ENCODE measurements at places on chromosomes 5 and 9. TPM values are rescaled to one million over a fixed set of nuclear protein-coding genes. Genes with fewer than 3 reads are reported as not detected.

Gene TRIM36
- total RNA-seq, result 5.4 TPM

Gene PCDHGA8
- total RNA-seq, result 0.26 TPM

Gene ANKRD20A1
- total RNA-seq, result not detected

Gene KLHL3
- 0.34 TPM for total RNA-seq

Gene SLC28A3
- total RNA-seq, result 0.13 TPM

Gene OBP2B
- total RNA-seq, result not detected

Gene MAST4
- 8.8 TPM for total RNA-seq

Gene TMEM174
- total RNA-seq, result not detected

Gene HNRNPK
- 719 TPM for total RNA-seq

Gene PPP1R26
- total RNA-seq, result 8.1 TPM

Gene TUSC1
- total RNA-seq, result 11.7 TPM

Gene IL3
- total RNA-seq, result not detected

Gene UNC5A
- 0.06 TPM for total RNA-seq

Gene SLC6A7
- total RNA-seq, result not detected

Gene UGT3A1
- total RNA-seq, result not detected

Gene TLE1
- total RNA-seq, result 39.5 TPM

Gene OR1J2
- not detected for total RNA-seq

Gene CHSY3
- 7.6 TPM for total RNA-seq

Gene ST8SIA4
- 13.9 TPM for total RNA-seq

Gene CCL27
- total RNA-seq, result not detected

Gene NR6A1
- total RNA-seq, result 1.1 TPM

Gene HAVCR2
- total RNA-seq, result 0.06 TPM

Gene PCDHB16
- 12.2 TPM for total RNA-seq

Gene IFNA13
- not detected for total RNA-seq

Gene PDLIM4
- 153 TPM for total RNA-seq

Gene PHYHD1
- total RNA-seq, result 17.3 TPM

Gene GRXCR2
- total RNA-seq, result not detected

Gene RUSC2
- total RNA-seq, result 31.5 TPM

Gene TPPP
- total RNA-seq, result 0.06 TPM

Gene HTR4
- 0.26 TPM for total RNA-seq

Gene ARID3C
- 0.45 TPM for total RNA-seq

Gene AMBP
- not detected for total RNA-seq

Gene TCF7
- total RNA-seq, result 0.19 TPM

Gene PCDHGB1
- 8.1 TPM for total RNA-seq

Gene BARHL1
- total RNA-seq, result not detected

Gene GABRA1
- not detected for total RNA-seq

Gene SNCB
- total RNA-seq, result 0.83 TPM

Gene ZBTB5
- 6.9 TPM for total RNA-seq

Gene PCDHGA9
- 0.64 TPM for total RNA-seq

Gene ESM1
- 0.98 TPM for total RNA-seq

Gene TMCO6
- total RNA-seq, result 43.0 TPM

Gene PCDHB11
- total RNA-seq, result 0.77 TPM

Gene WDR38
- not detected for total RNA-seq

Measured in LHCN-M2 (cell line).